ENCODE measurements at places on chromosomes 7 and 10. TPM values are rescaled to one million over a fixed set of nuclear protein-coding genes. Genes with fewer than 3 reads are reported as not detected.
A peak's percentile ranks its signal among the peaks of the same experiment; 100 is the strongest.

GRCh38 chr7:115338016-115338415 is 416.1 kb downstream of the MDFIC start:
- H3K36me3 ChIP-seq, result no peaks in the 10 kb centered on the region
- H3K4me1 ChIP-seq, result peaks cover 1% of the 10 kb centered on the region
- no peak for DNase-seq
- H3K27ac ChIP-seq, result no peak overlapping the region
- no peak overlapping the region for H3K4me3 ChIP-seq

- DNase-seq, result no peak
- H3K27ac ChIP-seq, result no peak overlapping the region
- no peak overlapping the region for H3K4me3 ChIP-seq
Measured at GRCh38 chr7:131674131-131674530, 117.7 kb upstream of the PODXL start.

- peaks cover 3% of the 10 kb centered on the region for H3K27me3 ChIP-seq
- no peaks in the 10 kb centered on the region for H3K36me3 ChIP-seq
- H3K4me3 ChIP-seq, result no peak overlapping the region
Measured at GRCh38 chr7:138618933-138619332, 82.2 kb downstream of the SVOPL start.

GRCh38 chr7:36198854-36199266 is 45.8 kb downstream of the EEPD1 start:
- no peaks in the 10 kb centered on the region for H3K36me3 ChIP-seq
- H3K4me1 ChIP-seq, result peaks cover 37% of the 10 kb centered on the region
- H3K27me3 ChIP-seq, result peaks cover 2% of the 10 kb centered on the region
- no peak overlapping the region for H3K27ac ChIP-seq
- DNase-seq, result peak; percentile 31

DNA sequence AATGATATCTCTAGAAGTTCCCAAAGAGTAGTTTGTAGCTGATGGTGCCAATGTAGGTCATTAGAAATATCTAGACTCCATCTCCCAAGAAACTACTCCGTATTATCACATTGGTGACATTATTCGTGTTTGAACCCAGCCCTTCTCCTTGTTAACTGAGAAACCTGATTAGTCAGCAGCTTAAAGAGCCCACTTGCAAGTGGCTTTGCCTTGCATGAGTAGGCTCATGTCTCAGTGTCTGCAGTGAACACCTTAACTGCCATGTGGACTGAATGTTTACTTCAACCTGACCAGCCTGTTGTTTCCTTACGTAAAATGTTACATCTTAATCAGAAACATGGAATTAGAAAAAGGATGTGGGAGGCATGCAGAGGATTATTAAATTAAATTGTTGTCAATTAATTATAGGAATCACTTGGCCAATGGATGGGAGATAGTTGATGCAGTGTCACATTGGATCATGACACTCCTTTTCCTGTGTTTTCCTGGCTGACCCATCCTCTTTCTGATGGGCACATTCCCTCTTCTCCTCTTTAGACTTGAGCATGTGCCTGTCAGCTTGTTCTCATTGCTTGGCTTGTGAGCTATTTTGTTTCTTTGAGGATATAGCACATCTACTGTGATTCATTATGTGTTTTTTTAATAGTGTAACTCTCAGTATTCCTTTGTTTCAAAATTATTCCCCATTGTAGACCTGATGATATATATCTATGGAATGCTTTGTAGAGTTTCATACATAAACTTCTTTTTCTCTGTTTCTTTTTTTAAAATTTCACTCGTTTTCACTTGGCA is 18.0 kb downstream of the STARD3NL start:
- peaks cover 6% of the 10 kb centered on the region for H3K4me1 ChIP-seq
- no peak overlapping the region for H3K27ac ChIP-seq
- no peaks in the 10 kb centered on the region for H3K27me3 ChIP-seq
- peaks cover 11% of the 10 kb centered on the region for H3K36me3 ChIP-seq
- no peak overlapping the region for H3K4me3 ChIP-seq

- DNase-seq, result no peak
- no peak overlapping the region for H3K4me3 ChIP-seq
- H3K4me1 ChIP-seq, result peaks cover 12% of the 10 kb centered on the region
- no peak overlapping the region for H3K27ac ChIP-seq
Measured at GRCh38 chr10:63005246-63005645, 127.9 kb upstream of the NRBF2 start.

- no peaks in the 10 kb centered on the region for H3K27me3 ChIP-seq
- H3K27ac ChIP-seq, result no peak overlapping the region
- no peak for DNase-seq
- H3K4me1 ChIP-seq, result peaks cover 42% of the 10 kb centered on the region
Measured at GRCh38 chr7:27971171-27971812, 209.3 kb downstream of the JAZF1 start.

DNA sequence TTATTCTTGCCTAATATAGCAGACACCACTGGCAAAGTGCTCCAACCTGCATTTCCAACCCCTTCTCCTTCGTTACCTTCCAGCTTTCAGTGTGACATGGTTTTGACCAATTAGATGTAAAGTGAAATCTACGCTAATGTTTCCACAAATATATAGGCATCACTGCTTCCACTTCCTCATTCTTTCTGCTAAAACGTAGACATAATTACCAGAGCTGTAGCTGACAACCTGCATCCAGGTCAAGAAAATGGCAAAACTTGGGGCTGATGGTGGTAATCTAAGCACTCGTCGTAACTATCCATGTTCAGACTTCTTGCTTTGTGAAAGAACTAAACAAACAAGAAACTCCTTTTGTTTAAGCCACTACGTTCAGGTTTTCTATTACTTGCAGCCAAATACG is 41.8 kb upstream of the COL1A2 start:
- H3K36me3 ChIP-seq, result no peaks in the 10 kb centered on the region
- peaks cover 2% of the 10 kb centered on the region for H3K27me3 ChIP-seq
- H3K4me1 ChIP-seq, result no peaks in the 10 kb centered on the region
- DNase-seq, result no peak
- H3K4me3 ChIP-seq, result no peak overlapping the region

DNA sequence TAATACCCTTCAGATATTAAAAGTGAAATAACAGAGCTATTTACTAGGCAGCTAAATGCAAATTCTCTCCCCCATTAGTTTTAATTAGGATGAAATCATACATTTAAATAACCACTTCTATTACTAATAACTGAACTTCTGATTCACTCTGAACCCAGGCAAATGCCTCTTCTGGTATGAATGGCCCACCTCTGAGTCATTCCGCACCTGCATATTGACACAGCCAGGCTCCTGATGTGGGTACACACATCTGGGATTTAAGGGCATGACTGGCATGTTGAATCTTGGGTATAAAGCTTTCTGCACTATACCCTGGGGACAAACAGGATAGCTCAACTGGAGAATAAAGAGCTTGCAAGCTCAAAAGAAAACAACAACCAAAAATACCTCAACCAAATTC is 140.9 kb downstream of the AUTS2 start:
- H3K27me3 ChIP-seq, result no peaks in the 10 kb centered on the region
- DNase-seq, result peak; percentile 16
- no peak overlapping the region for H3K27ac ChIP-seq
- peaks cover 14% of the 10 kb centered on the region for H3K4me1 ChIP-seq

- no peak overlapping the region for H3K27ac ChIP-seq
- no peaks in the 10 kb centered on the region for H3K27me3 ChIP-seq
- H3K4me1 ChIP-seq, result no peaks in the 10 kb centered on the region
- no peak overlapping the region for H3K4me3 ChIP-seq
- DNase-seq, result no peak
Measured at GRCh38 chr10:127398971-127399365, 150.1 kb upstream of the NPS start.

GRCh38 chr10:52261362-52261761 is 52.7 kb upstream of the DKK1 start:
- H3K4me1 ChIP-seq, result no peaks in the 10 kb centered on the region
- no peak overlapping the region for H3K27ac ChIP-seq
- no peak overlapping the region for H3K4me3 ChIP-seq

GRCh38 chr7:148754912-148755311 is 56.2 kb downstream of the CUL1 start:
- no peak for DNase-seq
- peaks cover 11% of the 10 kb centered on the region for H3K4me1 ChIP-seq
- no peak overlapping the region for H3K27ac ChIP-seq
- H3K4me3 ChIP-seq, result no peak overlapping the region

- H3K27ac ChIP-seq, result peak overlapping the region; percentile 97
- H3K36me3 ChIP-seq, result peaks cover 81% of the 10 kb centered on the region
- H3K27me3 ChIP-seq, result no peaks in the 10 kb centered on the region
- H3K4me1 ChIP-seq, result peaks cover 95% of the 10 kb centered on the region
Measured at GRCh38 chr7:130913639-130914553, 179.9 kb upstream of the KLF14 start.

Gene NEBL
- not detected for total RNA-seq

Gene RGR
- not detected for total RNA-seq

Gene HHEX
- total RNA-seq, result 0.23 TPM

Gene NKX2-3
- total RNA-seq, result not detected

Gene PAX4
- total RNA-seq, result not detected

Gene SLC26A5
- not detected for total RNA-seq

Gene GIMAP4
- total RNA-seq, result 282 TPM
